Activated gamma-delta T cell (primary cell): ENCODE measurements at places on chromosomes 2 and 18.

DNA sequence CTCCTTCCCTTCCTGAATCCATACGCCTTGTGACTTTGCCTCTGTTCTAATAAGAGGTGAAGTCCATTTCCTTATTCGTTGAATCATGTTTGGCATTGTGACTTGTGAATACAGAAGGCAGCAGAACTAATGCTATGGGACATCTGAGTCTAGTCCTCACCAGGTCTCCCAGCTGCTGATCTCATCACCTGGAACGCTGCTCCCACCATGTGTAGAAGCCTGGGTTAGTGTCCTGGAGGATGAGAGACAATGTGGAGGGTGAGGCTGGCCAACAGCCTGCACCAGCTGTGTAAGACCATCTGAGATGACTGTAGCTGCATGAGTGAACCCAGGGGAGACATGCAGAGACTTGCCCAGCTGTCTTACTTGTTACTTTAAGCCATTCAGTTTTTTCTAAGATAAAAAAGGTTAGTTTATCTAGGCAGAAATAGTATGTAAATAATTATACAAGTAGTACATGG lies 3.5 kb upstream of the HAAO start:
- DNase-seq = no peak

GRCh38 chr18:24582771-24583170 lies 122.3 kb downstream of the HRH4 start:
- DNase-seq = no peak

GRCh38 chr2:230343747-230344146 lies 16.8 kb downstream of the SP140L start:
- no peak for DNase-seq

DNA sequence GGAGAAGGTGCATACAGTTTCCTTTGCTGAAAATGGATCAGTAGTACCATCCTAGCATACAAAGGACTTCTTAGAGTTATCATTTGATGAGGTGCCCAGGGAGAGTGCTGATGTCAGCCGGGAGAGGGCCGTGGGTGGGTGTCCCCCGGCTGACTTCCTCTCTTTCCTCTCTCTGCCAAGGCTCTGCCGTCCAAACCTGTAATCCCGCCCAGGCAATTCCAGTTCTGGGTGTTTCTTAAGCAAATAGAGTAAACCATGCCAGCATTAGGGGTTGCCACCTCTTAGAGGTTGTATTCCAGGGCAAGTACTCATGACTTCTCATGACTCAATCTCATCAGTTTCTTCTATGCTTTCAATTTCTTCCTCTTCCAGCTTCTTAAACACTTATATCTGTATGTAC lies 117.2 kb downstream of the GATA6 start:
- DNase-seq = no peak

DNA sequence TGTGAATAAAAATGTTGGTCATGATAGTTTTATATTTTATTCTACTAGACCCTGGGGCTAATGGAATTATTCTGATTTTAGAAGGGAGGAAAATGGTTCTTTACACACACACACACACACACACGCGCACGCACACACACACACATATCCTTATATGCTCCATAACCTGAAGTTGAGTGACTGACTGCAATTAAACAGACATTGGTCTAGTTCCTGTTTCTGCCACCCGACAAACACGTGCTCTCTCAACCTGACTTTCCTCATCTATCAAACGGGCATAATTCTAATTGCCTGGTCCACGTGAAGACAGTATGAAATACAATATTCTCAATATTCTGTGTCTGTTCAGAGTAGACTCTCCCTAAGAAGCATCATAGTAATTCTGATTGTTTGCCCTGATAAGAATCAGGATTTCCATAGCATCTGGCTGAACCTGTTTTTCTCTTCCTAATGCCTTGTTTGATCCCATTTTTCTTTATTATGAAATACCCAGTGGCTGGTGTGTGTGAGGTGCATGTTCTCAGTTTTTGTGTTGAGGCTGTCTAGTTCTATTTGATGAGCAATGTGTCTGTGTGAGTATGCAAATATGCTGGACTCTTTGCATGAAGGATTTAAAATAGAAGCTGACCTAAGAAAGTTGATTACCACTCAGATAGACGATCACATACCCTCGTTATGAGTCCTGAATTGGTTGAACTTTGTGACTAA lies 51.0 kb downstream of the SETBP1 start:
- DNase-seq = no peak

DNA sequence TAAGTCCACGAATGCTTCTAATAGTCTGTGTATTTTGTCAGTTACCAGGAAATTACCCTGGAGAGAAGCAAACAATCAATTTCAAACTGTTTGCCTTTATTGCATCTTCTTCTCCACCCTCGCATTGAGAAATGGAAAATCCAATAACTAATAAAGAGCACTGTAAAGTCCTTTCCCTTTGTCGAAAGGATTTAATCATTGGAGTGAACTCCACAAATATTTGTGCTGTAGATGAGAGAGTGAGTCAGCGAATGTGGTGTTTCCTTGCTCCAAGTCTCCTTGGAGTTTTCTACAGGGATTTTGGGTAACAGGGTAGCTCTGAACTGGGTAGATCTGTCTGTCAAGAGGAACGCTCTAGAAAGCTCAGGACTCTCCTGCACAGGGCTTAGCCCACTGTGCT lies 240.2 kb downstream of the KCNS3 start:
- DNase-seq = no peak

GRCh38 chr2:209472112-209472832 lies 48.4 kb downstream of the MAP2 start:
- DNase-seq = no peak

- no peak for DNase-seq
Measured at GRCh38 chr2:217790681-217791392, 212.0 kb downstream of the TNS1 start.

- DNase-seq = no peak
Measured at GRCh38 chr2:67515056-67515455, 117.9 kb downstream of the ETAA1 start.

GRCh38 chr2:56376699-56377665 lies 193.2 kb downstream of the CCDC85A start:
- no peak for DNase-seq

DNA sequence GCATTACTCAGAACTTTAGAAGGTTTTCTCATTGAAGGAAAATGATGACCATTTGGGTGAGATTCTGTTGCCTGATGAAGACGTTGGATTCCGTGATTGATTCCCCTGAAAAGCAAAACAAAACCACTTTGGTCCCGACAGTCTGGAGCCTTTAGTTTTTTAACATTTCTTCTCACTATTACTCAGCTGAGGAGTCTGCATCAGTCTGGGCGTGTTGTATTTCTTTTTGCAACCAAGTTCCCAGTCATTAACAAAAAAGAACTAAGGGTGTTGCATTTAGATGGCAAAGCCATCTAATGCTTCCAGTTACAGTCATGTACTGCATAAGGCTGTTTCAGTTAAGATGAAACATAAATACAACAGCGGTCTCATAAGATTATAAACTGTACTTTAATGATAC lies 343.1 kb upstream of the CDH2 start:
- no peak for DNase-seq

DNA sequence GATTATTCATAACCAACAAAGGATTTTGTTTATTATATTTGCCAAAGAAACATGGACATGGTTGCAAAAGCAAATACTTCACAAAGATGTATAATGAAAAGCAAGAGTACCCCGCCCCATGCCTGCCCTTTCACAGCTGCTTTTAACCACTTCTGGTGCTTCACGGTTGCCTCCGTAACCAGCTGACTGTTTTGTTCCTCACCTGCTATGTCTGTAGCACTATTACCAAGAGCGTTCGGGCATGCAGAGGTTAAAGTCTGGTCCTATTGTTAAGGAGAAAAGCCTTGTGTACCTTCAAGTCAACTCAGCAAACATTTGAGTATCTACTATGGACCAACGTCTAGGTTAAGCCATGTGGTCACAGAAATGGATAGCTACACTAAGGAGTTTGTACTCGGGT lies 115.2 kb upstream of the FOSL2 start:
- DNase-seq = no peak

DNA sequence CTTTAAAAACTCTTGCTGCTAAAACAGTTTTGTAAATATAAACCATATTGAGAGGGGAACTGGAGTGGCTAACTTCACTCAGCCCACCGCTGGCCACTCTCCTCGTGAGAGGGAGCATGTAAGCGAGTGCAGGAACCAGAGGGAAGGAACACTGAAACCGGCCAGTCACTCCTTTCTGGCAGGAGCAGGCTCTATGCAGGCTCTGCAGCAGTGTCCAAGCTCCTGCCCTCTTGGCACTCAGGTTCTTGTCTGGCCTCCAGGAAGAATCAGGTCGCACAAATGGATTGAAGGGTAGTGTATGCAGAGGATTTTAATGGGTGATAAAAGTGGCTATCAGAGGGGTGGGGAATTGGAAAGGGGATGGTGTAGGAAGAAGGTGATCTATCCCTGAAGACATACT lies 157.7 kb downstream of the TMX3 start:
- no peak for DNase-seq

DNA sequence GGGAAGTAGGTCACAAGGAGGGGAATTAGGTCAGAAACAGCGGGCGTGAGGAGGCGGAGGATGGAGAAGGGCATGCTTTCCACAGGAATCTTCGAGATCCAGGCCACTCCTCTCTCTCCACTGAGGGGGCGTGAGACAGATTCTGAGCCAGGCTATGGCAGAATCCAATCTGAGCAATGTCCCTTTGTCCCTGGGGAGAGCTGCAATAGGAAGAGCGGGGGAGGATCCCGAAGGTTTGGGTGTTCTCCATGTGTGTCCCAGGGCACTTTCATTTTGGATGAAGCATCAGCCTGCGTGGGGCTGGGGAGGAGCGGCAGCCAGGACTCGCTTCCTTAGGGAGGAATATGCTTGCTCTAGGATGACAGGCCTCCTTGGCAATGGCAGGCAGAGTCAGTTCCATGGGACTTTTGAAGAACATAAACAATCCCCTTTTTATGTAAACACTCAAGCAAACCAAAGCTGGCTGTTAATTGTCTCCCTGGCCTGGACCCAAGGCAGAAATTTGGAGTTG lies 84.0 kb downstream of the LIPG start:
- no peak for DNase-seq

GRCh38 chr18:23244401-23244800 lies 109.1 kb downstream of the CABLES1 start:
- DNase-seq = no peak

- no peak for DNase-seq
Measured at GRCh38 chr2:238100049-238100820, at the start of gene ESPNL. ESPNL (plus strand) TSS chr2:238100340; CDS start chr2:238100420, 80 bp downstream.

GRCh38 chr2:54692556-54692955 lies 30.9 kb upstream of the EML6 start:
- DNase-seq = no peak

DNA sequence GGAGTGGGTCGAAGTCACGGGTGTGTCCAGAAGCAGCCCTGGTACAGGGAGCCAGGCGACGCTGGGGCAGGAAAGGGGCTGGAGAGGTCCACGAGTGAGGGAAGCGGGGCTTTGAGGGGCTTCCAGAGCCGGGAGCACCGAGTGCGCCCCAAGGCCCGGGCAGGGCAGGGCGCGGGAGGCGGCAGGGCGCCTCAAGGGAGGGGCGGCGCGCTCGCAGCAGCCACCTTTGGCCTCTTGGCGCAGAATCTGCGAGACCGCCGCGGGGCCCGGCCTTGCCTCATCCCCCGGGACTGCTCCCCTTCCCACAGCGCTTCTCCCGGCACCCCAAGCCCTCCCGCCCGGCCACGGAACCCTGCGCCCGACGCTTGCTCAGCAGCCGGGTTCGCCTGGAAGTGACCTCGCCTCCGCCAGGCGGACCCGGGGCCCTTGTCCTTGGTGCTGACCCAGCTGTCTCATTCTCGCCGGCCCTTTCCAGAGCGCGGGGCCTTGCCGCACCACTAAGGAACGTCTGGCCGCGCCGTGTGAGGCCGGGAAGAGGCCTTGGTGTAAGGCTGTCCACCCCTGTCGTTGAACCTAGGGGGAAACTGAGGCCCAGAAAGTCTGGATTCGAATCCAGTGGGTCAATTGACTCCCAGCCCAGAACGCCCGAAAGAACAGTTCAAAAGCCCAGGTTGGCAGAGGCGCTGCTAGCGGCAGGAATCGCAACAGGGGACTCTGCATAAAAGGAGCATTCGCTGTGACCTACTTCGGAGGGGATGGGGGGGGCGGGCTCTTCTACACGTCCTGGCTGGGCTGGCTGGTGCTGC lies 584 bp upstream of the DNER start:
- DNase-seq = no peak

- DNase-seq = no peak
Measured at GRCh38 chr2:170073288-170073687, 104.7 kb upstream of the MYO3B start.

DNA sequence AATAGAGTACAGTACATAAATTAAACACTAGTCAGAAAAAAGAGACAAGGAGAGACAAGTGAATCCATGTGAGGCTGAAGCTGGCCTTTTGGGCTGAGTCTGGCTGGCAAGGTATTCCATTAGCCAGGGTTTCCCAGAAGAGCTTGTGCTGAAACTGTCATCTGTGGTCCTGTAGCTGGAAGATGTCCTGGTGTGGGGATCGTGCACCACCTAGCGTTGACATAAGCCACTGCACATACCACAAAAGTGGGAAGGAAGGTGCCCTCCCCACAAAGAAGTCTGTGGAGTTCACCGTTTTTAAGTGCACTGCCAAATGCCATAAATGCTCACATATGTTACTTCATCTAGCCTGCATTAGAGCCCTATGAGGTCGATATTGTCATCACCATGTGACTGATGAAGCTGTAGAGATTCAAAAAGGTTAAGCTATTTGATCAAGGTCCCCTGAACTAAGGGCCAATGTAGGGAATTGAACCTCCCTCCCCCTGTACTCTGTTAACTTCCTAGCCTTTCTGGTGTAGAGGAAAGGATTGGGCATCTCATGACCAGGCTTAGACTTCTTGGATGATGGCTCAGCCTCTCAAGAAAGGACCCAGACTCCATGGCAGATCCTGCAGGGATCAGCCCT lies 31.9 kb upstream of the GALNT14 start:
- no peak for DNase-seq

GRCh38 chr18:2948038-2948437 lies 64.9 kb downstream of the LPIN2 start:
- DNase-seq = no peak

- no peak for DNase-seq
Measured at GRCh38 chr2:133993160-133993559, 260.7 kb upstream of the MGAT5 start.

GRCh38 chr2:231720987-231721966 lies 13.0 kb downstream of the PTMA start:
- DNase-seq = no peak

- peak; percentile 5 for DNase-seq
Measured at GRCh38 chr18:51864219-51864965, 475.6 kb upstream of the DCC start.

GRCh38 chr2:29450596-29451222 lies 335.5 kb downstream of the CLIP4 start:
- DNase-seq = no peak

- DNase-seq = no peak
Measured at GRCh38 chr18:52403291-52404021, 63.5 kb downstream of the DCC start.
